ENCODE measurements at places on chromosomes 5 and 9. TPM values are rescaled to one million over a fixed set of nuclear protein-coding genes. Genes with fewer than 3 reads are reported as not detected.
A peak's percentile ranks its signal among the peaks of the same experiment; 100 is the strongest.

GRCh38 chr9:124108216-124108615 lies 96.6 kb downstream of the LHX2 start:
- no peaks in the 10 kb centered on the region for H3K27me3 ChIP-seq
- H3K27ac ChIP-seq: no peak overlapping the region
- H3K4me3 ChIP-seq: no peak overlapping the region
- DNase-seq: no peak
- H3K36me3 ChIP-seq: no peaks in the 10 kb centered on the region
- no peaks in the 10 kb centered on the region for H3K4me1 ChIP-seq

GRCh38 chr9:132622159-132622558 lies 39.8 kb downstream of the BARHL1 start:
- no peak overlapping the region for H3K27ac ChIP-seq
- H3K27me3 ChIP-seq: no peaks in the 10 kb centered on the region
- H3K4me1 ChIP-seq: no peaks in the 10 kb centered on the region
- DNase-seq: no peak

DNA sequence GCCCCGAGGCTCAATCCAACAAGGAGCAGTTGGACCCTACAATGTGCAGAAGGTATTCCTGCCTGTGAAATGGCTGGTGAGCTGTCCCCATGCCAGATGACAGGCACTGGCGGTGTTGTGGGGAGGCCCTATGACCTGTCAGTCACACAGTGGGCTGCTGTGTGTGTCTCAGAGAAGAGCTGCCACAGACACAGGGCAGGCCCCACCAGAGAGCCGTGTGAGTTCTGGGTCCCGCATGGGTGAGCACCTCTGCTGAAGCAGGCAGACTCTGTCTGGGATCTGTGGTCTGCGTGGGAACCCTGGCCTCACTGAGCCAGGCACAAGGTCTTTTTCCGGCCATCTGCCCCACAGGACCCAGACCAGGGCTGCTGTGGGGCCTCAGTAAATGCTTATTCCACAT lies 37.3 kb upstream of the PITX1 start:
- H3K36me3 ChIP-seq: no peaks in the 10 kb centered on the region
- no peaks in the 10 kb centered on the region for H3K27me3 ChIP-seq
- no peaks in the 10 kb centered on the region for H3K4me1 ChIP-seq
- H3K4me3 ChIP-seq: no peak overlapping the region
- peak; percentile 21 for DNase-seq
- H3K27ac ChIP-seq: no peak overlapping the region

GRCh38 chr5:139075066-139076050 lies 122.8 kb downstream of the SIL1 start:
- no peak overlapping the region for H3K27ac ChIP-seq
- no peaks in the 10 kb centered on the region for H3K4me1 ChIP-seq
- DNase-seq: no peak
- no peak overlapping the region for H3K4me3 ChIP-seq
- H3K27me3 ChIP-seq: no peaks in the 10 kb centered on the region
- H3K36me3 ChIP-seq: no peaks in the 10 kb centered on the region

GRCh38 chr9:75604661-75605060 lies 285.8 kb upstream of the PCSK5 start:
- DNase-seq: no peak
- H3K27me3 ChIP-seq: no peaks in the 10 kb centered on the region
- H3K4me1 ChIP-seq: no peaks in the 10 kb centered on the region
- H3K27ac ChIP-seq: no peak overlapping the region

- no peak for DNase-seq
- H3K27me3 ChIP-seq: no peaks in the 10 kb centered on the region
- no peaks in the 10 kb centered on the region for H3K4me1 ChIP-seq
These were observed 478.6 kb downstream of the CCDC171 start for GRCh38 chr9:16031486-16031885.

GRCh38 chr5:122035913-122036312 lies 42.1 kb downstream of the LOX start:
- no peak overlapping the region for H3K27ac ChIP-seq
- no peak overlapping the region for H3K4me3 ChIP-seq
- no peaks in the 10 kb centered on the region for H3K27me3 ChIP-seq
- no peaks in the 10 kb centered on the region for H3K4me1 ChIP-seq

GRCh38 chr5:108212775-108213346 lies 169.0 kb downstream of the FBXL17 start:
- DNase-seq: no peak
- no peaks in the 10 kb centered on the region for H3K36me3 ChIP-seq
- no peak overlapping the region for H3K4me3 ChIP-seq

DNA sequence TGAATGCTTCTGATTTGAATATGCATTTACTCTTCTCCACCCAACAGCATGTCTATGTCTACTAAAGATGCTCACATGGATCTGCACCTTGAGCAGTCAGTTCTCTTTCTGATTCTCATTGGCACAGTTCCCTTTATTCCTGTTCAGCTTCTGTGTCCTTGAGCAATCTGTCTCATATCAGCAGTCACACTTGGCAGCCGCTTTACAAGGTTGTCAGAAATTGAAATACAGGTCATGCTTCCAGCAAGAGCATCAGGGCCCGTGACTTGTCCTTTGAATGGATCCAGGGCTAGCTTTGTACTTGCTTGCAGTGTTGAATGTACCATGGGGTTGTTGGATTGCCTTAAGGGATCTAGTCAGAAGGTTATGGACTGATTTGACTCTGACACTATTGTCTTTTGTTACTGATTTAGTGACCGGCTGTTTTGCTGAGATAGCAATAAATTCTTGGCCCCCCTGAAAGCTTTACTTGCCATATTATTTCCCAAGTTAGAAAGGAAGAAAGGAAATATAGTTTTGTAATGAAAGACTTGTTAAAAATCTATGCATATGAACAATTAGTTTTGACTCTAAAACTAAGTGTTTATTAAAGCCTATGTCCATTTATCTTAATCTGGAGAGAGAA lies 273.4 kb upstream of the ISL1 start:
- H3K27me3 ChIP-seq: no peaks in the 10 kb centered on the region
- H3K4me3 ChIP-seq: no peak overlapping the region
- H3K4me1 ChIP-seq: no peaks in the 10 kb centered on the region
- no peak overlapping the region for H3K27ac ChIP-seq

DNA sequence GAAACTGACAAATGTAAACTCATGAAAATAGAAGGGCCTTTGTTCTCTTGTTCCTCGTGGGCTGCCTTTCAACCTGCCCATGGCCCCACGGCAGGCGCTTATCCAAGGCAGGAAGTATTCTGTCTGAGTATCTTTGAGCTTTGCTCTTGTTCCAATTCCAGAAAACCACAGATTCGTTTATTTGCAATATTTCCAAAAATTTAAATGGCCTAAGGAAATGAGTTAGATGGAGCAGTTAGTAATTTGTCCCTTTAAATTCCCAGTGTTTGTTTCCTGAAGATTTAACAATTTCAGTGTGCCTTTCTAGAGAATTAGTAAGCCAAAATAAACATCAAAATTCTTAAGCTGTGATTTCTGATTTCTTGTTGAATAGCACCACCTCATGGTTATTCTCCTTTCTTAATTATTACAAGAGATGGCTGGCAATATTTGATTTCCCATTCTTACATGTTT lies 299.4 kb upstream of the RASA1 start:
- H3K36me3 ChIP-seq: no peaks in the 10 kb centered on the region
- H3K27ac ChIP-seq: no peak overlapping the region
- no peaks in the 10 kb centered on the region for H3K4me1 ChIP-seq
- peak overlapping the region; percentile 12 for H3K4me3 ChIP-seq
- DNase-seq: no peak

DNA sequence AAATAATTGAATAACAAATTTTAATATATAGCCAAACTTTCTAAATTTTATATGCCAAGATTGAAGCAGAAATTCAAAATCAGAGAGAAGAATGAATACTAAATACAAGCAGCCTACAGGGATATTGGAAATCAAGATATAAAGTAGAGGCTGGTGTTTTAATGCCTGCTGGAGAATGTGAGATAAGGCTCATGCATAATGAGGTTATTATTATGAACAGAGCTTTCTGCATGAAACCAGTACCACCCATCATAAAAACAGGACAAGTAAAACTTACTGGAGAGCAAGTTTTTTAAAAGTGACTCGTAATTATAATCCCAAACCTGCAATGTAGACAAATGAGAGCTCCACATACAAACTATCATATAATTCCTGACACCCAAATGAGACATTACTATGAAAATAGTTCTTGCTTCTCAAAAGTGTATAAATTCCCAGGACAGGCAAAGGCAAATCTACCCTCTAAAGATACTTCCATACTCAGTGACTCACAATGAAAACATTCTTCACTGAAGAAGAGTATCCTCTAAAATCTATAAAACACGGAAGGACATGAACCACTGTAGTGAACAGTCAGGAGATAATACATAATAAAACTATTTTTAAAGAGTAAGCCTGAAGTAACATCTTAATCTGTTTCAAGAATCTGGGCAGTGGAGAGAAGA lies 532.0 kb upstream of the GRAMD2B start:
- no peaks in the 10 kb centered on the region for H3K27me3 ChIP-seq
- no peaks in the 10 kb centered on the region for H3K36me3 ChIP-seq
- H3K27ac ChIP-seq: no peak overlapping the region
- no peak overlapping the region for H3K4me3 ChIP-seq
- DNase-seq: no peak

SLC35D2 gene
- polyA plus RNA-seq: 21.3 TPM

PDGFRB gene
- polyA plus RNA-seq: 11.5 TPM

IL9 gene
- not detected for polyA plus RNA-seq

FYB1 gene
- 0.56 TPM for polyA plus RNA-seq

BASP1 gene
- polyA plus RNA-seq: 2.6 TPM

CNTLN gene
- polyA plus RNA-seq: 2.1 TPM

FOXD4L5 gene
- not detected for polyA plus RNA-seq

PCDHGA8 gene
- polyA plus RNA-seq: 0.12 TPM

EPB41L4A gene
- 4.4 TPM for polyA plus RNA-seq

GAPT gene
- 0.38 TPM for polyA plus RNA-seq

SLC6A3 gene
- not detected for polyA plus RNA-seq

SLC6A18 gene
- not detected for polyA plus RNA-seq
